ENCODE measurements at places on chromosomes 3 and 15.

DNA sequence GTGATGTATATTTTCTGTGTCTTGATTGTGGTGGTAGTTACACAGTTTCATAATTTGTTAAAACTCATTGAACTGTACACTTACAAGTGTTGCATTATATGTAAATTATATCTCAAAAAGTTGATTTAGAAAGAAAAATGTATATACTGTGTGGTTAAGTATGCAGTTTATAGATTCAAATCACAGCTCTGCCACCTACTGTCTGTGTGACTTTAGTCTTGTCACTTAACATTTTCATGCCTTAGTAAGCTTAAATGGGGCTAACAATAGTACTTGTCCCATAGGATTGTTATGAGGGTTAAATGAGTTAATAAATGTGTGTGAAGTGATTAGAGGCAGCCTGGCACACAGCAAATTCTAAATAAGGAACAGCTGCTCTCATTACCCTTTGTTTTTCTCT is 120.9 kb upstream of the P2RY1 start:
- no peak for DNase-seq

DNA sequence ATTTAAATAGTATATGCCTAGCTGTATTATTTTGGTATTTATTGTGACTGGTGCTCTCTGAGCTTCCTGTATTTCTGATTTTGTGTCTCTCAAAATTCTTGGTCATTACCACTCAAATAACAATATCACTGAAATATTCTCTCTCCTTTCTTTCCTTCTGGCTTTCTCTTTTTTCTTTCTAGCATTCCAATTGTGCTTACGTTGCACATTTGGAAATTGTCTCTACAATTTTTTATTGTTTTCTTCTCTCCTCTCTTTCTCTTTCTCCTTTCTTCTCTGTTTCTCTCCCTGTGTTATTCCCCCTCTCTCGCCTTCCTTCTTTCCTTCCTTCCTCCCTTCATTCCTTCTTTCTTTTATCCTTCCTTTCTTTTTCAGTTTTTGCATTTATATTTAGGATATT is 89.6 kb upstream of the MCTP2 start:
- no peak for DNase-seq

DNA sequence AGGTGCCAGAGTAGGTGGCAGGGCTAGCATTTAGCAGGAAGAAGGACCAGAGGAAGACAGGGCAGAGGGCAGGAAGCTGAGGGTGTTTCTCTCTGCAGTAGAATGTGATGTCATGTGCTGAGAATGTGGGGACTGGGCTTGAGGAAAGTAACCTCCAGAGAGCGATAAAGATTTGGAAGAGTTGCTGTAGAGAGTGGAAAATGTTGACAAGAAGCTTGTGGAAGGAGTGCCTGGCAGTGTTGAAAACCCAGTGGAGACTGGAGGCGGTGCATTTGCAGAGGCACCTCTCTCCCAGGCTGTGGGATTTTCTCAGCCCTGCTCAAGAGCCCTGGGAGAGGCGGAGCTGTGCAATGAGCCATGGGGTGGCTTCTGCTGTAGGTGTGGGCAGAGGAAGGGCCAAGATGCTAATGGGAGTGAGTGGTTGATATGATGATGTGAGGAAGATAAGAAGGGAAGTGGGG is 54.8 kb downstream of the MESD start:
- no peak for DNase-seq

DNA sequence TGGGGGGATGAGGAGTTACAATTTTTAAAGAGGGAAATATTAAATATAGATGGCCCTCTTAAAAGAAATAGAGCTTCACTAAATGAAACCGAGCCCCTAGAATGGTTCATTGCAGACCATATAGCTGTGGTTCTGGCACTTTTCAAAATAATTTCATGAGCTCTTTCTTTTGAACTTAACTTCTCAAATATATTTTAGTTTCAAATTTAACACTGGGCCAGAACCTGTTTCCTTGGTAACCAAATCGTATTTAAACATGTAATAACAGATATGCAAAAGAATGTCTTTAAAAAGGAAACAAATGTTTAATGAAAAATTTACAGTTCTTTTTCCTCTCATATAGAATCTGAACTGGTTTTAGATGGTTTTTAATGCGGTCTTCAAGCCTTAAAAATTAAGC is 20.1 kb downstream of the ZBTB38 start:
- no peak for DNase-seq

Data from bronchial epithelial cell (primary cell).